ENCODE measurements at places on chromosomes 13 and 19. TPM values are rescaled to one million over a fixed set of nuclear protein-coding genes. Genes with fewer than 3 reads are reported as not detected.

VSTM1 gene
- not detected for total RNA-seq

ADGRE3 gene
- total RNA-seq = not detected

SIGLEC9 gene
- 0.43 TPM for total RNA-seq

SAMD4B gene
- total RNA-seq = 55.7 TPM

ELSPBP1 gene
- total RNA-seq = not detected

TBXA2R gene
- total RNA-seq = 3.4 TPM

URAD gene
- not detected for total RNA-seq

All from A172 (cell line).